ENCODE measurements at places on chromosomes 3 and 15.

DNA sequence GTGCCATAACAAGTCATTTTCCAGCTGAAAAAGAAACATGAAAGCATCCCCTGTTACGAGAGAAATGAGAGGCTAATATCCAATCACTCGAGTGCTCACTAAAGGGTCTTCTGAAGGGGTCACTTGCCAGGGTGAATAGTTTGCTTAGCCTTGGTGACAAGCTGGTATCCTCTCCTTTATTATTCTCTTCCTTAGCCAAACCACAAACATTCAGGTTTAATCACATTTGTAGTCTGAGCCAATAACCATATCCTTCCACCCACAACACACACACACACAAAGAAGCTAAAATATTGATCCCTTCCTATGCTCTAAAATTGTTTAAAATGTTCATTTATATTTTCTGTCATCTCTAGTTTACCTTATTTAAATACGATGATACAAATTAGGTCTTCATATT lies 240.5 kb upstream of the TMCO5A start:
- no peak for DNase-seq

GRCh38 chr15:31455499-31455898 lies 128.9 kb downstream of the KLF13 start:
- DNase-seq = no peak

DNA sequence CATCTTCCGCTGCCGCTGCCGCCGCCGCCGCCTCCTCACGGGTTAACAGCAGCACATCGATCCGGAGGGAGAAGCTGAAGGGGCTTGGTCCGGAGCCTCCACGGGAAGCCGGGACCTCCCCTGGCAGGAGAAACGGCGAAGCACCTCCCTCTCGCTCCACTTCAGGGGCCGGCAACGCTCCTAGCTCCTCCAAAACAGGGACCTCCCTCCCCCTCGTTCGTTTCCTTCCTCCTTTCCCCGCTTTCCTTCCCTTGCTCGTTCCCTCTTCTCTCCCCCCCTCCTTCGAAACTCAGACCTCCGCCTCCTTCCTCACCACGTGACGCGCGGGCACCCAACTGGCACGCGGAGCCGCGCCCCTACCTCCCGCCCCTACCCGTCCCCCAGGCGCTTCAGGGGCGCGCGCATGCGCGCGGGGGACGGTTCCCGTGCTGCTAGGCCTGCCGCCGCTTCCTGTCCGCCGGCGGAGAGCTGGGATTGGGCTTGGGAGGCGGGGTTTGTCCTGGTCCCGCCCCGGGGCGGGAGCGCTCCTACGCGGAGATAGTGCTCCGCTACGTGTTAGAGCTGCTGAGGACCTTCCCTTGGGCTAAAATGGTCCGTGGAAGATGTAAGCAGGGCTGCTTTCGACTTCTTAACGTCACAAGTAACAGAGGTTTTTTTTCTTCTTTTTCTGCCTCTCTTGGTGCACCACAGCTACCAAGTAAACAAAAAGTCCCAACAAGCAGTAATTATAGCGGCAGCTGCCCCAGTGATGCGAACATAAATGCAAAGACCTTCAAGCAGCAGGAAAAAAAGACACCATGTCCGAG lies at the start of gene ADAM10:
TSS of gene ADAM10 (minus strand) at position 176 of the 806 bp plus-strand sequence. CDS start at position 3, 173 bp downstream.
- peak; percentile 97 for DNase-seq

DNA sequence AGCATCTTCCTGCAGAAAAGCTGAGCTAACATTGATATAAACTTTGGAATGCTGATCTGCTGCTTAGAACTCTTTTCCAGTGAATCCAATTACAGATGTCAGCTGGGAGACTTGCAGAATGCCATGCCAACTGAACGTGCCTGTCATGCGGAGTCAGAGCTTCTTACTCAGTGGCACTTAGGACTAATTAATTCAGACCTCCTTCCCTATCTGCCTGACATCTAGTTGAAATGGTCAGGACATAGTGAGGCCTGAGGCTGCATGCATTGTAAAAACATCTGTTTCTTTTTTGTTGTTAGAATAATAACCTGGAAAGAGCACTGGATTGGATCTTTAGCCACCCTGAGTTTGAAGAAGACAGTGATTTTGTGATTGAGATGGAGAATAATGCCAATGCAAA lies 112.6 kb downstream of the USP13 start:
- no peak for DNase-seq

DNA sequence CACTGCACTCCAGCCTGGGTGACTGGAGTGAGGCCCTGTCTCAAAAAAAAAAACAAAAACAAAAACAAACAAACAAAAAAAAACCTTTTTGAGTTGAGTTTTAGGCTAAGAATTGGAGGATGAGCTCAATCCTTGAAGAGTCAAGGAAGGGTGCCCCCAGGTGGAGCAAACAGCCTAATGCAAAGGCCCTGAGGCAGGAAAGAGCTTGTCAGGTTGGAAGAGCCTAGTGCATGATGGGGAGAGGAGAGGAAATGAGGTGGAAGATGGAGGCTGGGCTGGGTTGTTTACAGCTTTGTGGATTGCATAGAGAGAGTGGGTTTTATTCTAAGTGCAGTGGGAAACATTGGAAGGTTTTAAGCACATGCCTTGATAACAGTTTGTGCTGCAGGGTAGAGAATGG lies 2.1 kb upstream of the SNX22 start:
- no peak for DNase-seq

GRCh38 chr3:30342318-30343060 lies 263.9 kb upstream of the TGFBR2 start:
- DNase-seq = no peak

GRCh38 chr15:65450556-65450955 lies 27.8 kb upstream of the IGDCC4 start:
- DNase-seq = no peak

- no peak for DNase-seq
Observed at GRCh38 chr3:30664459-30664858, 58.1 kb downstream of the TGFBR2 start.

DNA sequence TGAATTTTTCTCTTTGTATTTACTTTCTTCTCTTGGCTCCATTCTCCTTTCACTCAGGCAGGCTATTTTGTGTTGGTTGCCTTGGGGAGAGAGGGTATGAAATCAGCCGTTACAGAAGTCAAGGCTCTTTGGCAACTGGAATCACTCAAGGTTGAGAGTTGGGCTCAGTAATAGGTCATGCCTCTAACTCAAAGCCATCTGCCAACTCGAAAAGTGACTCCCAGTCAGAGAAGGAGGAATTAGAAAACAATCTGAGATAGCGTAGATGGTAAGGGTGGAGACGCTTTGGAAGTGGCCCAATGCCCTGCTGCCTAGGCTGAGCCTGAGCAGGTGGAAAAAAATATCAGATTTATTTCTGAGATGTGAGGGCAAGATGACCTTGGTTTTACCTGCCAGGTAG lies 205.7 kb upstream of the ST8SIA2 start:
- no peak for DNase-seq

GRCh38 chr3:97711654-97712053 lies 52.9 kb upstream of the ARL6 start:
- no peak for DNase-seq

DNA sequence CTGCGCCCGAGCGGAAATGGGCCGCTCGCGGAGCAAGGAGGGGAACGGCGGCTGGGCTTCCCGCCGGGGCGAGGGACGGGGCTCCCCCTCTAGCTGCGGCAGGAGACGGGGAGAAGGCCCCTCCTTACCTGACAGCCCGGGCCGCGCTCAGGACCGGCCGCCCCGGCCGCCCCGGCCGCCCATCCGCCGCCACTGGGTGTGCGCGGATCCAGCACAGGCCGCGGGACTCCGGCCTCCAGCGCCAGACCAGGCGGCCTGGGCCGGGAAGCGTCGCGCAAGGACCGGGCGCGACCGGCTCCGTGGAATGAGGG lies 296 bp downstream of the TPRA1 start:
- peak; percentile 15 for DNase-seq

GRCh38 chr3:29515451-29515850 lies 234.6 kb downstream of the RBMS3 start:
- no peak for DNase-seq

DNA sequence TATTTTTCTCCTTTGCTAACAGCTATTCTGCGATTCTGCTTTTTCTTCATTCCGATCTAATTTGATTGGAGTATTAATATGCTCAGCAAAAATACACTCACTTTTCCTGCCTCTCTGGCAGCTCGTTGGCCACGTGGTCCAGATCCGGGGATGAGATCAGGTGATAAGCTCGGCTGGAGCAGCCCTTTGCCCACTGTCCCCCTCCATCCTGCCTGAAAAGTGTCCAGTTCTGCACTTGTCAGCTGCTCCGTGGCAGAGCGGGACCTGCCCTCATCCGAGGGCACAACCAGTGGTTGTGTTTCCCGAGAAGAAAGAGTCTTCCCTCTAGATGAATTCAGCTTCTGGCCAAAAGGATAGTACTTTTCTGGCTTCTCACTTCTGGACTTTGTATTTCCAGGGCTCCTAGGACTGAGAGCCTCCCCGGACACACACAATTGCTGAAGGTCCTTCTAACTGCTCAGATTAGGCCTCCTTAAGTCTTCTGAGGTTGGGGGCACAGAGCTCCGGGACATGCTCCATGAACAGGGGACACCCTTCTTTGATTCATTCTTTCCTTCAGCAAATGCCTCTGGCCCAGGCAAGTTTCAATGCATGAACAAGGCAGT lies 103.9 kb upstream of the ALDH1A3 start:
- DNase-seq = no peak

GRCh38 chr3:79597709-79598108 lies 170.1 kb downstream of the ROBO1 start:
- no peak for DNase-seq

DNA sequence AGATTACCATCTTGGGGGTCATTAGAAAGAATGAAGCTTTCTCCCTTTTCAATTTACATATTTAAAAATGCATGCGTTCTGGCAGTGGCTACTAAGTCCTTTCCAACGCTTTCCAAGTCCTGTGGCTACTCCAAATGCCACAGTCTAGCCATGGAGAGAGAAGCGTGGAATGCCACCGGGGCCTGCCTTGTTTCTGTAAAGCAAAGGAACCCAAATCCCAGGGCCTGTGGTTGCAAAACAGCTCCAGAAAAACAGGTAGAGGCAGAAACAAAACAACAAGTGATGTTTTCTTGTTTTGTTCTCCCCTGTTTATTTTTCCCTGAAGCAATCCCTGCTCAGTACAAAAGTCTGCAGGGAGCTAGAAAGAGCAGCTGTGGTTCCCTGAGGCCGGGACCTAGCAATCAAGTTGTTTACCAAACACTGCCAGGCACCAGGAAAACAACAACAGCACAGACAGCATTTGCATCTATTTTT lies 85.5 kb downstream of the FOXP1 start:
- no peak for DNase-seq

DNA sequence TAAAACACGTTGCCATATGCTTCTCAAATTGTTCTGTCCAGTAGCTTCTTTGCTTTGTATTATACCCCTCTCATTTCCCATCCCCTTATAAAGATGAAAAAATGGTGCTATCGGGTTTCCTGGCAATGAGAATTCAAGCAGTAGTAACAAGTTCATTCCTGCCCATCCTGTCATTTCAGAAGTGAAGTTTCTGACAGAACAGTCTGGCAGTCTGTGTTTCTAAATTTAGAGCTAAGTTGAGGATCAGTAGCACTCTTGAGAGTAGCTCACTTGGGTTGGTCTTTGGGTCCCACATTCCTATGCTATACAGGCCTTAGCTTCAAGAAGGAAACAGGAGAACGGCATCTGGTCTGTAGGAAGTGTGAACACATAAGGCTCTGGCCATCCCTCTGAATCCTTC lies 134.6 kb downstream of the GHSR start:
- no peak for DNase-seq

GRCh38 chr3:193943851-193944517 lies 192.0 kb upstream of the HES1 start:
- no peak for DNase-seq

- DNase-seq = no peak
Observed at GRCh38 chr15:44667039-44667360, 3.5 kb upstream of the SPG11 start.

- no peak for DNase-seq
Observed at GRCh38 chr15:39411102-39411989, 169.5 kb upstream of the THBS1 start.

Measured in stimulated activated CD8-positive, alpha-beta memory T cell treated with anti-CD3 and anti-CD28 coated beads, Interleukin-2, amount 100 ng/mL, for 1 hour (primary cell).